ENCODE measurements at places on chromosomes 7 and 10. TPM values are rescaled to one million over a fixed set of nuclear protein-coding genes. Genes with fewer than 3 reads are reported as not detected.

AOAH gene
- not detected for total RNA-seq

SFTPA1 gene
- total RNA-seq: not detected

SLC29A3 gene
- total RNA-seq: 15.3 TPM

HOXA5 gene
- 6.8 TPM for total RNA-seq

MRPS16 gene
- 178 TPM for total RNA-seq

ZNF800 gene
- 11.3 TPM for total RNA-seq

ELN gene
- not detected for total RNA-seq

CPVL gene
- 0.14 TPM for total RNA-seq

CDC14C gene
- not detected for total RNA-seq

DNAJC12 gene
- 65.1 TPM for total RNA-seq

VENTX gene
- total RNA-seq: not detected

LRRC61 gene
- total RNA-seq: not detected

TSPAN13 gene
- total RNA-seq: 13.2 TPM

PDSS1 gene
- total RNA-seq: 16.8 TPM

TMEM270 gene
- total RNA-seq: not detected

OR2A25 gene
- total RNA-seq: not detected

EPO gene
- not detected for total RNA-seq

LIPK gene
- not detected for total RNA-seq

FGL2 gene
- not detected for total RNA-seq

EGFR gene
- total RNA-seq: 111 TPM

DKK1 gene
- 429 TPM for total RNA-seq

GIMAP5 gene
- not detected for total RNA-seq

AIMP2 gene
- 95.2 TPM for total RNA-seq

MSRB2 gene
- total RNA-seq: 12.7 TPM

THNSL1 gene
- total RNA-seq: 3.5 TPM

SPDYE2B gene
- total RNA-seq: not detected

MRM2 gene
- total RNA-seq: 55.5 TPM

SLC18A3 gene
- not detected for total RNA-seq

IL15RA gene
- total RNA-seq: 4.5 TPM

NUTM2A gene
- total RNA-seq: 0.09 TPM

PDE6C gene
- total RNA-seq: not detected

ABCB1 gene
- total RNA-seq: 0.29 TPM

MYOF gene
- 180 TPM for total RNA-seq

HOGA1 gene
- total RNA-seq: 1.5 TPM

FAM13C gene
- not detected for total RNA-seq

MICALL2 gene
- 31.5 TPM for total RNA-seq

STEAP2 gene
- 3.5 TPM for total RNA-seq

WNT8B gene
- total RNA-seq: not detected

TCF7L2 gene
- 17.2 TPM for total RNA-seq

NUDT13 gene
- total RNA-seq: 2.5 TPM

PYROXD2 gene
- 3.8 TPM for total RNA-seq

GCK gene
- not detected for total RNA-seq

TMEM229A gene
- not detected for total RNA-seq

PBLD gene
- total RNA-seq: 3.0 TPM

PGAM2 gene
- total RNA-seq: not detected

PARD3 gene
- total RNA-seq: 95.5 TPM

OR2A12 gene
- total RNA-seq: not detected

CFAP70 gene
- total RNA-seq: 0.11 TPM

AKR1C1 gene
- total RNA-seq: 507 TPM

BMPR1A gene
- 24.0 TPM for total RNA-seq
